ENCODE measurements at places on chromosomes 1 and 21. TPM values are rescaled to one million over a fixed set of nuclear protein-coding genes. Genes with fewer than 3 reads are reported as not detected.

Gene FASLG
- total RNA-seq = not detected

Gene MYOG
- not detected for total RNA-seq

Gene OR2T35
- total RNA-seq = not detected

Gene ZBTB8B
- total RNA-seq = under 0.01 TPM

Gene CYP4Z1
- not detected for total RNA-seq

Gene SHE
- 0.02 TPM for total RNA-seq

Gene NES
- 1.2 TPM for total RNA-seq

Gene PTGS2
- total RNA-seq = 12.9 TPM

Gene LCE1D
- total RNA-seq = not detected

Gene TMEM61
- total RNA-seq = 0.34 TPM

Gene BTG2
- 10.2 TPM for total RNA-seq

Gene MPL
- not detected for total RNA-seq

Gene FAM72C
- 5.8 TPM for total RNA-seq

Gene FNDC5
- total RNA-seq = 0.54 TPM

Gene CXADR
- 6.3 TPM for total RNA-seq

Gene NR5A2
- total RNA-seq = 8.4 TPM

Gene CFHR2
- not detected for total RNA-seq

Gene IL10
- total RNA-seq = not detected

Gene C8B
- not detected for total RNA-seq
